Stimulated activated CD4-positive, alpha-beta T cell treated with anti-CD3 and anti-CD28 coated beads, TNF-alpha, amount 100 ng/mL, for 48 hours (primary cell): ENCODE measurements at places on chromosomes 16 and 17.

DNA sequence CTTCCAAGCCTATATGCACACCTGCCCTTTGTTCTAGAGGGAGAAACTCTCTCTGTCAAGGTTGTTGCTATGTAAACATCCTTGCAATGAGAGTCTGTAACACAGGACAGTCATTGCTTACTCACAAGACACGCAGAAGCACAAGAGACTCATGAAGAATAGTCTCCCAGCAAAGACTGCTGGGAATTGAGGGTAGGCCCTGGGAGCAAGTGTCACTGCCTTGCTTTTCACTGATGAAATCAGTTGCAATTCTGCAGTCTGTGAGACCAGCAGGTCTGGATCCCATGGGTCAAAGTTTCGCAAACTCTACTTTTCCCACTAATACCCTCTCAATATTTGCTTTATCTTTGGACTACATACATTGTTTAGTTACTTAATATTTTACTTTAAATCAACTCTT is 177.4 kb downstream of the FTO start:
- DNase-seq = no peak

DNA sequence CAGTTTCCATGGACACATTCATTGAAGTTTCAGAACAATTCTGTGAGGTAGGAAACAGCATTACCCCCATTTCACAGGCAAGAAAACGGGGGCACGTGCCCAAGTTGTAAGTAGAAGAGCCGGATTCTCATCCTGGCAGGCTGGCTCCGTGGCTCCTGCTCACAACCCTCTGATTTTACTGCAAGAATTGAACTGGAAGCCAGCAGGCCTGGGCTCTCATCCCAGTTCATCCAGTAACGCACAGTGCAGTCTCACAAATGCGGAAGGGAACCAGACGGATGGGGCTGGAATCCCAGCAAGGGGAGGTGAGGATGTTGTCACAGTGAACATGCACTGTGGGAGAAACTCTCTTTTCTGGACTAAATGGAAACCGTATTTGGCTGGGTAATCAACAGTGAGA is 40.7 kb upstream of the DOC2B start:
- no peak for DNase-seq

DNA sequence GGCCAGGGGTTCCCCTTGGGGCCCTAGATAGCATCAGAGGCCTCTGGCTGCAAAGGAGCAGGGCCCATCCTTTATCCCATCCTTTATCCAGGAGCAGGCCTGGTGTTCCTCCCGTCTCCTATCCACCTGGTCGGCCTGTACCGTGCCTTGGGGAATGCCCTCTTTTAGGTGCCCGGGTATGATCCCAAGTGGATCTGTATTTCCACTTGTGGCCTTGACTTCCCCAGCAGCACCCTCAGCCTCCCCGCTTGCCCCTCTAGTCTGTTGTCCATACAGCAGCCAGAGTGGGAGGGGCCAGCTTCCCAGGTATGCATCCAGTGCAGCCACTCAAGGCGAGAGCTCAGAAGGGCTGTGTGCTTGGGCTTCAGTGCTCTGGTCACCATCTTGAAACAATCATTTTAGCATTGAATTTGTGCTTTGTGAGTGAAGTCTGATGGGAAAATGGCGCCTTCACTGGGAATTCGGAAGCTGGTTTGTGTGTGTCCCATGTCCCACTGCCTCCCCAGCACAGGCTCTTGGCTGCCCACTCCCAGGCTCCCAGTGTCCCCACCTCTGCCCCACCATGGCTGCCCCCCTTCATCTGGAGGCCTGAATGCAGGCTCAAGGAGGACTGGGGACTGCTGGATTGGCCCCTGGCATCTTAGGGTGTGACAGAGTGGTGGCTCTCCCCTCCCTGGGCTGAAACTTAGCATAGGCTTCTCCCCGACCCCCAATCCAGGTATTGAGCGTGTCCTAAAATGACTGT is 3.3 kb upstream of the RNF112 start:
- DNase-seq = no peak

DNA sequence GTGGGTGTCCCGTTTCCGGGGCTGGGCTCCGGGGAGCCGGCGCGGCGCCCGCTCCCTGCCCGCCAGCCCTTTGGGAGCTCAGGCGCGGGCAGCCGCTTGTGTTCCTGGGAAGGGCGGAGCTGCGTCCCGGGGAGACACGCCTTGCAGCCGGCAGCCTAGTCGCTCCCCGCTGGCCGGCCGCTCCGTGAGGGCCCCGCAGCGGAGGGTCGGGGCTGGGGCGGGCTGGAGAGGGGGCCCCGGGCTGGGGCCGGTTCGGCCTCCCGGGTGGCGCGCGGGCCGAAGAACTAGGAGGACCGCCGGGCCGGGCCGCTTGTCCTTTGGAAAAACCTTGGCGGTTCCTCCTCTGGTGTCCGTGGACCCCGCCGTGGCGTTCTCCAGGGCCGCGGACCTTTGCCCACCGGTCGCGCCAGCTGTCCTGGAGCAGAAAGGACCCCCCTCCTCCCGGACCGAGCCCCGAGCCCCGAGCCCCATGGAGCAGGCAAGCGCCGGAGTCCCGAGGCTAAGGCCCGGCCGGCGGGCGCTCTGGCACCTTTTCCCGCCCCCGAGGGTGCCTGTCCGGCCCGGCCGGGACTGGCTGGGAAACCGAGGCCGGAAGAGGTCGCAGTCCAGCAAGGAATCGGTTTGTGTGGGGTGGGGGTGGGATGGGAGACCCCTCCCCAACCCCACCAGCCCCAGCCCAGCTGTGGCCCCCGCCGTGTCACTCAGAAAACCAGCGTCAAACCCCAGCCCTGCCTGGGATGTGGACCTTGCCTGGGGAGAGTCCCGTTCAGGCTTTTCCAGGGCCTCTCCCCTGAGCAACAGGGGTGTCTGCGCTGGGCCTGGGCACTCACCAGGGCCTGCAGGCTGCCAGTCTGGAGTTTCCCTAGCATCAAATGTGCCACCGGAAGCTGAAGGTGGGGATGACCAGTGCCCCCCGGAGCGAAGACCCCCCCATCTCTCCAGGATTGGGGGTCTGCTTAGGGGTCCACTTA is 6.8 kb upstream of the TBC1D3B start:
- DNase-seq = no peak

DNA sequence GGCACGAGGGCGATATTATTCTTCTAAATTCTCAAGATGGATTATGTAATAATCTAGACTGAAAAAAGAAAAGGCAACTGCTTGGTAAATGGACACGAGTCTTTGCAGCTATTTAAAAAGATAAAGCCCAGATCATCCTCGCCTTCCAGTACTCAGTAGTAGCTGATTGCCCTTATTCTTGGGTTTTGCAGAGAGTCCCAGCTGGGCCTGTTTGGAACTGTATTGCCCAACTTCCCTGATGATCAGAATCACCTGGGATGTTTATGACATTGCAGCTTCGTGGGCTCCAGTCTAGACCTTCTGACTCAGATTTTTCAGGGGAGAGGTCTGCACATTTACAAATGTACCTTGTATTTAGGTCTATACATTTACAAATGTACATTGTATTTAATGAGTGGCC is 213.5 kb downstream of the RAB11FIP4 start:
- no peak for DNase-seq
